ENCODE measurements at places on chromosomes 2 and 18. TPM values are rescaled to one million over a fixed set of nuclear protein-coding genes. Genes with fewer than 3 reads are reported as not detected.

GRCh38 chr2:221492636-221493035 is 79.5 kb downstream of the EPHA4 start:
- DNase-seq, result no peak

DNA sequence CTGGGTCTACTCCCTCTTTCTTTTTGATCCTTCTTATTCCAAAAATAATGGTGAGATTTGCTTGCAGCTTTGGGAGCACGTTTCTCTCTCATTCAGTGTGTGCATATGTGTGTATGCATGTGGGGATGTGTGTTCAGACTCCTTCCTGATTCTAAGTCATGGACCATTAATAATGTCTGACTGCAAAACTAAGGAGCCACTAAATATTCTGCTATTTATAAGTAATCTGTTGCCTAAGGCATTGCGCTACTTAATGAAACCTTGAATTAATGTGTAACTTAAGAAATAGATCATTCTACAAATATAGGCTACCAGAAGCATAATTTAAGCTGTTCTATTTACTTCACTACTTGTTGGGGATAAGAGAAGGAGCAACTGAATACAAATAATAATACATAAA is 182.1 kb downstream of the TFCP2L1 start:
- no peak for DNase-seq

The SMCHD1 gene
- 26.3 TPM for total RNA-seq

DNA sequence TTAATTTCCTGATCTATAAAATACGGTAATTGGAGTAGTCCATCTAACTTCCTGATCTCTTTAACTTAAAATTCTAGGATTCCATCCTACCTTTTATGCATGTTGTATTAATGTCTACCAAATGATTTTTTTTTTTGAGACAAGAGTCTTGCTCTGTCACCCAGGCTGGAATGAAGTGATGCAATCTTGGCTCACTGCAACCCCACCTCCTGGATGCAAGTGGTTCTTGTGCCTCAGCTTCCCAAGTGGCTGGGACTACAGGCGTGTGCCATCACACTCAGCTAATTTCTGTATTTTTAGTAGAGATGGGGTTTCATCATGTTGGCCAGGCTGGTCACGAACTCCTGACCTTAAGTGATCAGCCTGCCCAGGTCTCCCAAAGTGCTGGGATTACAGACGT is 47.8 kb downstream of the CFAP36 start:
- DNase-seq, result no peak

GRCh38 chr2:157897106-157897971 is 21.2 kb upstream of the ACVR1 start:
- no peak for DNase-seq

DNA sequence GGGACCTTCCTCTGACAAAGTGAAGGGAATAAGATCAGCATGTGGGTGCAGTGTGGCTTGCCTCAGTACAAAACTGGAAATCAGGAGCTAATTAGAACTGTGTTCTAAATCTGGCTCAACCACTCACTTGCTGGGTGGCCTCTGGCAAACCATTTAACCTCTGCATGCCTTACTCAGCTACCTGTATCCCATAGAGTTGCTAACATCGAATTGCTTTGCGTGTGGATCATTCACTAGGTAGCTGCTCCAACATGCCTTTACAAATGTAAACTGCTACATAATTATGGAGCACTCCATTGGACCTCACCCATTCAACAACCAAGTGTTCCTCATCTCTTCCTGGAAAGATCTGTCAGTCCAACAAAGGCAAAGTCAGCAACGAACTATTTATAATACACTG is 19.0 kb downstream of the PLEKHM3 start:
- no peak for DNase-seq
